ENCODE measurements at places on chromosomes 4 and X.

- peak; percentile 6 for DNase-seq
These were observed 32.3 kb upstream of the BBS12 start for GRCh38 chr4:122700178-122700725.

DNA sequence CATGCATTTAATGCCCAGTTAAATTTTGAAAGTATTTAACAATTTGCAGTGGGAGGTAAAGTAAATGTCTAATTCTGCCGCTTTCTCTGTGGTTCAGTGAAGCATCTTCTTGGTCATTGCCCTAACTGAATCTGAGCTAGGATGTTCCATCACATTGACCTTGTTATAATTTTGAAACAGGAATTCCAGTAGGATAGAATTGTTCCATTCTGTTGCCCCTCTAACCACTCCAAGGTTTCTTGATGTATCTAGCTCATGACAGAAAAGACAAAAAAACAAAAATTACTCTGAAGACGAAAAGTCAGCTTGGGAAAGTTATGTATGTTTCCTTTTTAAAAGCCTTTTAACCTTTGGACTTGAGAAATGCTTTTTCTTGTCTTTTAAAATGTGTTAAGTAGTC, 297.0 kb upstream of the FAT1 start:
- no peak for DNase-seq

DNA sequence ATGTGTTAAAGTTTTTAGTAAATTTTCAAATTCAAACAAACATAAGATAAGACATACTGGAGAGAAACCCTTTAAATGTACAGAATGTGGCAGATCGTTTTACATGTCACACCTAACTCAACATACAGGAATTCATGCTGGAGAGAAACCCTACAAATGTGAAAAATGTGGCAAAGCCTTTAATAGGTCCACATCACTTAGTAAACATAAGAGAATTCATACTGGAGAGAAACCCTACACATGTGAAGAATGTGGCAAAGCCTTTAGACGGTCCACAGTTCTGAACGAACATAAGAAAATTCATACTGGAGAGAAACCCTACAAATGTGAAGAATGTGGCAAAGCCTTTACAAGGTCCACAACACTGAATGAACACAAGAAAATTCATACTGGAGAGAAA, 32.8 kb downstream of the ZNF595 start:
- DNase-seq = no peak

GRCh38 chr4:56296526-56296925, 90.8 kb downstream of the AASDH start:
- no peak for DNase-seq

DNA sequence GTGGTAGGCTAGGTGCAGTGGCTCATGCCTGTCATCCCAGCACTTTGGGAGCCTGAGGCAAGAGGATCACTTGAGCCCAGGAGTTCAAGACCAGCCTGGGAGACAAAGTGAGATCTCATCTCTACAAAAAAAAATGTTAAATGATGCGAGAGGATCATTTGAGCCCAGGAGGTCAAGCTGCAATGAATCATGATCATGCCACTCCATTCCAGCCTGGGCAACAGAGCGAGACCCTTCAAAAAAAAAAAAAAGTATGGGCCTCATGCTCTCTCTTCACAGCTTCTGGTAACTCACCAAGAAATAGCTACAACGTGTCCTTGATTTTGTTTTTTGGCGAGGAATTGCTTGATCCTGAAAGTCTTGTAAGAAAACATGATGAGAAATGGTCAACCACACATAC, 1.3 kb downstream of the ACE2 start:
- DNase-seq = no peak

Measured in Calu3 (cell line).